ENCODE measurements at places on chromosomes 5 and 9. TPM values are rescaled to one million over a fixed set of nuclear protein-coding genes. Genes with fewer than 3 reads are reported as not detected.

RNF183 gene
- polyA plus RNA-seq, result not detected

HARS2 gene
- polyA plus RNA-seq, result 20.9 TPM

ZDHHC11B gene
- 1.7 TPM for polyA plus RNA-seq

SPINK6 gene
- not detected for polyA plus RNA-seq

FOXD4 gene
- polyA plus RNA-seq, result 0.12 TPM

NUP188 gene
- polyA plus RNA-seq, result 25.1 TPM

GPR21 gene
- polyA plus RNA-seq, result 0.39 TPM

PAIP2 gene
- polyA plus RNA-seq, result 142 TPM

C5orf52 gene
- not detected for polyA plus RNA-seq

GPR150 gene
- polyA plus RNA-seq, result 0.28 TPM

GLRA1 gene
- not detected for polyA plus RNA-seq

NDOR1 gene
- polyA plus RNA-seq, result 7.2 TPM

All from ovary (tissue), 10 donors.